ENCODE measurements at places on chromosomes 16 and 17. TPM values are rescaled to one million over a fixed set of nuclear protein-coding genes. Genes with fewer than 3 reads are reported as not detected.

GRCh38 chr17:40484285-40484972 lies 17.0 kb downstream of the TNS4 start:
- H3K4me1 ChIP-seq, result no peaks in the 10 kb centered on the region
- H3K27ac ChIP-seq, result peak overlapping the region; percentile 82
- H3K4me3 ChIP-seq, result no peak overlapping the region
- H3K36me3 ChIP-seq, result no peaks in the 10 kb centered on the region
- H3K27me3 ChIP-seq, result no peaks in the 10 kb centered on the region

Gene HYDIN
- total RNA-seq, result 2.7 TPM

- no peaks in the 10 kb centered on the region for H3K36me3 ChIP-seq
- no peak overlapping the region for H3K4me3 ChIP-seq
- DNase-seq, result no peak
- no peaks in the 10 kb centered on the region for H3K27me3 ChIP-seq
- H3K27ac ChIP-seq, result no peak overlapping the region
Measured at GRCh38 chr17:67829331-67829730, 4.0 kb downstream of the BPTF start.

- no peaks in the 10 kb centered on the region for H3K27me3 ChIP-seq
- H3K4me3 ChIP-seq, result no peak overlapping the region
- H3K27ac ChIP-seq, result no peak overlapping the region
- no peak for DNase-seq
- no peaks in the 10 kb centered on the region for H3K36me3 ChIP-seq
- H3K4me1 ChIP-seq, result no peaks in the 10 kb centered on the region
Measured at GRCh38 chr16:83403761-83404160, 404.0 kb upstream of the HSBP1 start.

- H3K27me3 ChIP-seq, result no peaks in the 10 kb centered on the region
- no peaks in the 10 kb centered on the region for H3K4me1 ChIP-seq
- H3K27ac ChIP-seq, result no peak overlapping the region
- H3K4me3 ChIP-seq, result no peak overlapping the region
- no peaks in the 10 kb centered on the region for H3K36me3 ChIP-seq
Measured at GRCh38 chr16:16857603-16858283, 478.8 kb downstream of the NPIPA7 start.

GRCh38 chr16:57577691-57578224 lies 35.3 kb downstream of the ADGRG5 start:
- H3K27ac ChIP-seq, result no peak overlapping the region
- H3K4me1 ChIP-seq, result peaks cover 4% of the 10 kb centered on the region
- no peaks in the 10 kb centered on the region for H3K36me3 ChIP-seq
- H3K27me3 ChIP-seq, result peaks cover 6% of the 10 kb centered on the region
- no peak overlapping the region for H3K4me3 ChIP-seq

Data from heart right ventricle (tissue), 16 donors.